ENCODE measurements at places on chromosomes 3 and 15. TPM values are rescaled to one million over a fixed set of nuclear protein-coding genes. Genes with fewer than 3 reads are reported as not detected.

Gene GPR62
- not detected for total RNA-seq

Gene SPTSSB
- total RNA-seq, result 1.5 TPM

Gene OR5AC2
- not detected for total RNA-seq

Gene CCR8
- total RNA-seq, result not detected

Gene ZPLD1
- total RNA-seq, result 0.33 TPM

Gene SAMD7
- under 0.01 TPM for total RNA-seq

Gene NDN
- total RNA-seq, result 105 TPM
